ENCODE measurements at places on chromosomes 1 and 21. TPM values are rescaled to one million over a fixed set of nuclear protein-coding genes. Genes with fewer than 3 reads are reported as not detected.
A peak's percentile ranks its signal among the peaks of the same experiment; 100 is the strongest.

DNA sequence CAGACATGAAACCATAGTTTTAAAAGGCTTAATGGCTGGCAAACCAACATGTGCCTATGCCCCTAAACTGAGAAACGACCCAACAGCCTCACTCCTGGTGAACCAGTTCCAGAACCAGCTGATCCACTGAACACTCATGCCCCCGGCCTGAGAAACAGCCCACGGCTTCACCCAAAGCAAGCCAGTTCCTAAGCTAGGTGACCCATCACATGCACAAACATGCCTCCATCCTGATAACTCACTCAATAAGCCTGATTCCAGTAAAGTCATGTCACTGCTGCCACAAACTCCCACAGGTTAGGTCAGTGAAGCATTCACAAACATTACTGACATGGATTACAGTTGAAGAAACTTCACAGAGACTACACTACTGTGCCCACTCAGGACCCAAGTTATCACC lies 161.6 kb downstream of the USH2A start:
- H3K4me3 ChIP-seq: no peak overlapping the region
- no peaks in the 10 kb centered on the region for H3K27me3 ChIP-seq
- H3K27ac ChIP-seq: no peak overlapping the region
- H3K36me3 ChIP-seq: no peaks in the 10 kb centered on the region
- no peaks in the 10 kb centered on the region for H3K4me1 ChIP-seq
- no peak for DNase-seq

- H3K4me1 ChIP-seq: no peaks in the 10 kb centered on the region
- H3K4me3 ChIP-seq: no peak overlapping the region
- no peak overlapping the region for H3K27ac ChIP-seq
These were observed 74.6 kb downstream of the DMRTA2 start for GRCh38 chr1:50348449-50349241.

- H3K27me3 ChIP-seq: no peaks in the 10 kb centered on the region
- no peak overlapping the region for H3K27ac ChIP-seq
- H3K36me3 ChIP-seq: no peaks in the 10 kb centered on the region
These were observed 7.5 kb downstream of the PRPF38B start for GRCh38 chr1:108699375-108700332.

DNA sequence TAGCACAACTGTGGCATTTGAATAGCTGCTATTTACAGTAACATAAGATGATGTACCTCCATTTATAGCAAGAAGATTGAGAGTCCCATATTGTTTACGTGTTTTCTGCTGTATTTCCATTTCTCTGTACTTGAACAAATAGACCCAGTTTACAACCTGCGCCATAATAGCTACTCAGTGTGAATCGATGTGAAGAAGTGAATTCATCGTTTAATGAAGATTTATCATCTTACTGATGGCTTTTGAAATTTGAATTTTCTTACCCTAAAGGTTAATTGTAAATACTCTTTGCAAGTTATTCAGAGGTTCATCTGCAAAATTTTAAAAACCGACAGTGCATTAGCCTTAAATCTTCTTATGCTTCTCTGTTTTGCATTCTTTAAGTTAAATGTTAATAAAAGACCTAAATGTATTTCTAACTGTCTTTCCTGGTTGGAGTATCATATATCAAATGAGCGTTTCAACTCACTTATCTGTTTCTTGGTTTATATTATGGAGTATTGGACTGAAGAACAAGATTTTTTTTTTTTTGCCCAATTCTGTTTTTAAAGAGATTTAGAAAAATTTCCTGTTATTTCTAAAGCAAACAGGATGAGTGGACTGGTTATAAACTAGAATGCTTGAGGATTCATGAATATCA lies 2.2 kb downstream of the MACO1 start:
- no peaks in the 10 kb centered on the region for H3K4me1 ChIP-seq
- peak overlapping the region; percentile 13 for H3K27ac ChIP-seq
- H3K27me3 ChIP-seq: no peaks in the 10 kb centered on the region

DNA sequence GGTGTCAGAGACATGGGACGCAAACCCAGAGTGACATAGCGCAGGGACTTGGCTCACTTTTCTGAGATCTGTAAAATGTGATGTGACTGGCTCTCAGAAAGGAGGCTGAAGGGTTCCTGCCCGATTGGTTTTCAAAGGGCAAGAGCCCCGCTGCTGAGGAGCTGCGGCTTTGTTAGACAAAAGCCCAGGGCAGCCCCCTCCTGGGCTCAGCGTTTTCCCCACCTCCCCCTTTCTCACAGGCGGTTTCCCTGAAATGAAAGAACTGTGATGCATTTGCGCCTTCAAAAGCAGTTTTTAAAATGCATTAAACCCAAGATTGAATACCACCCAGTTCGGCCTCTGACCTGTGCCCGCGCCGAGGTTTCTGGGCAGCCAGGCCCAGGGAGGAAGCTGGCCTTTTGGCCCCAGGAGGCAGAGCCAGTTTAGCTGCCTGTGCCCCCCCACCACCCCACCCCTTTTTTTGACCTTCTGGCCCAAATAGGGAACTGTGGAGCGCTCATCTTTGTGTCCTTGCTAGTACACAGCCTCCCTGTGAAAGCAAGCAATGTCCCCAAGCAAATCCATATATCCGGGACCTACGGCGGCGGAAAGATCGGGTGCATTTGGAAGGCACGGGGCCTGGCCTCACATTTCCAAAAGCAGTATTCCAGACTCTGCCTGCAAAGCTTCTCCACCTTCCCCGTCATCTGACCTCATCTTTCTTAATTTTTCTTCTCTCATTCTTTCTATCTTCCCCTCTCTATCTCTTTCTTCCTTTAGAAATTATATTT lies 28.6 kb downstream of the CD247 start:
- no peaks in the 10 kb centered on the region for H3K27me3 ChIP-seq
- H3K4me1 ChIP-seq: no peaks in the 10 kb centered on the region
- H3K4me3 ChIP-seq: no peak overlapping the region
- no peak overlapping the region for H3K27ac ChIP-seq
- no peak for DNase-seq

DNA sequence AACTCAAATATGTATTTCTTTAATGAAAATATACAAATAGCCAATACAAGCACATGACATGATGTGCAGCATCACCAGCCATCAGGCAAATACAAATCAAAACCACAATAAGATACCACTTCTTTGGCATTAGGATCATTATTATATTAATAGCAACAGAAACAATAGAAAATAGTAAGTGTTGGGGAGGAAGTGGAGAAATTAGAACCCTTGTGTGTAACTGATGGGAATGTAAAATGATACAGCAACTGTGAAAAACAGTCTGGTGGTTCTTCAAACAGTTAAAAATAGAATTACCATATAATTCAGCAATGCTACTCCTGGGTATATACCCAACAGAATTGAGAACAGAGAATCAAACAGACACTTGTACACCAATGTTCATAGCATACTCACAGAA lies 40.8 kb upstream of the FCER1A start:
- no peak for DNase-seq
- H3K27me3 ChIP-seq: no peaks in the 10 kb centered on the region
- no peaks in the 10 kb centered on the region for H3K4me1 ChIP-seq
- H3K36me3 ChIP-seq: no peaks in the 10 kb centered on the region
- H3K4me3 ChIP-seq: no peak overlapping the region

DNA sequence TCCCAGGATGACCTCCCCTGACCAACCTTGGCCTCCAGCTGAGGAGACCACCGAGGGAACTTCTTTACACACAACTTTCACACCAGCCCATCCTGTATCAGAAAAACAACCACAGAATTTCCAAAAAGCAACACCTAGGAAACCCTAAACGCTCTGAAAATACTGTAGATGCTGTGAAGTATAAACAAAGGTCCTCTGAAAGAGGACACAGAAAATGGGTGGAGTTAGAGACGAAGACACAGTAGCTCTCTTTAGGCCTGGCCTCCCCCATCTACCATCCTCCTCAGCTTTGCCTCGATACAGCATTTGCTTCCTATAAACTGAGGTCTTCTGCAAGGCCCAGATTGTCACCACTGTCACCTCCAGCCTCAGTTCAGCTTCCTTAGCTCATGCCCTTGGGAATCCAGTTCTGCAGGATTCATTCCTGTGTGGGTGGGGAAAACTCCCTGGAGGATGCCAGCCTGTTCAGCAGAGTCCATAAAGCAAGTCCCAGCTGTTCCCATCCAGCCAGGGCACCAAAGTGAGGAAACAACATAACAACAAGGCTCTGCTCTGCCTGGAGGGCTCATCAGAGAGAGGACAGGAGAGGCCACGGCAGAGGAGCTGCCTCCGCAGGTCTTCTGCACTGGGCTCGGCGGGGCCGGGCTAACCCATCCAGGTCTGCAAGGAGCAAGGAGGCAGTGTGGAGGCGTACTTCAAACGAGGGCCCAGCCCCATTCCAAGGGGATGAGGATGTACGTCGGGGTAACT lies 15.0 kb downstream of the PIK3C2B start:
- H3K4me3 ChIP-seq: no peak overlapping the region
- DNase-seq: no peak

DNA sequence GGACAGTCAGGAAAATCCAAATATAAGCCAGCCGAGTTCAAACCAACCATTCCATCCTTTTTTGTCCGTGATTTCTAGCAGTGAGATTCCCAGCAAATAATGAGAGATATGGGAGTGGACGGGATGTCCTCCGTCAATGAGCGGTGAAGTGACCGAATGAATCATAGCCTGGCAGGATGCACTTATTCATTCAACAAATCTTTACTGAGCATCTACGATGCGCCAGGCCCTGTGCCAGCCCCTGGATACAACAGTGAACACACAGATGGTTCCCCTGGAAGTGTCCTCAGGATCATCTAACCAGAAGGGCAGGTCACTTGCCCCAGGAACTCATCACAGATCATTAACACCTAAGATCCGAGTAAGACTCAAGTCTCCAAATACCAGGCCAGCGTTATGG lies 8.2 kb upstream of the PLEKHA6 start:
- no peaks in the 10 kb centered on the region for H3K27me3 ChIP-seq
- H3K4me1 ChIP-seq: no peaks in the 10 kb centered on the region
- no peak overlapping the region for H3K4me3 ChIP-seq
- no peak for DNase-seq

DNA sequence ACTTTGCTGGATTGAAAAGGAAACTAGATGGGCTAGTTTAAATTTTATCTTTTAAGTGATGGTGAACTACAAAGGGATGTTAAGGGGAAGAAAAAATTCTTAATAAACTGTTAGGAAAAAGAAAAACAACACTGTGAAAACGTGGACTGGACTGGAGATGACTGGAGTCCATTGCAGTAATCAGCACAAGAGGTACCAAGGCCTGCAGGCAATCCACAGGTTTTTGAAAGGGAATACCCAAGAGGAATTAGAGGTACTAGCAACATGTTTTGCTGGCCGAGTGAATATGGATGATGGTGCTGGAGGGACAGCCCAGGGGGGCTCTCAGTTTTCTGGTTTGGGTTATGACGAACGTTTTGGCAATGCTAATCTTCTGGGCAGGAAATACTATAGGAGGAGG lies 39.0 kb upstream of the SLC30A10 start:
- H3K27me3 ChIP-seq: no peaks in the 10 kb centered on the region
- no peaks in the 10 kb centered on the region for H3K4me1 ChIP-seq

- no peaks in the 10 kb centered on the region for H3K36me3 ChIP-seq
- no peak overlapping the region for H3K4me3 ChIP-seq
- DNase-seq: no peak
- no peak overlapping the region for H3K27ac ChIP-seq
- no peaks in the 10 kb centered on the region for H3K4me1 ChIP-seq
- no peaks in the 10 kb centered on the region for H3K27me3 ChIP-seq
These were observed 230.3 kb downstream of the C1orf94 start for GRCh38 chr1:34406833-34407539.

DNA sequence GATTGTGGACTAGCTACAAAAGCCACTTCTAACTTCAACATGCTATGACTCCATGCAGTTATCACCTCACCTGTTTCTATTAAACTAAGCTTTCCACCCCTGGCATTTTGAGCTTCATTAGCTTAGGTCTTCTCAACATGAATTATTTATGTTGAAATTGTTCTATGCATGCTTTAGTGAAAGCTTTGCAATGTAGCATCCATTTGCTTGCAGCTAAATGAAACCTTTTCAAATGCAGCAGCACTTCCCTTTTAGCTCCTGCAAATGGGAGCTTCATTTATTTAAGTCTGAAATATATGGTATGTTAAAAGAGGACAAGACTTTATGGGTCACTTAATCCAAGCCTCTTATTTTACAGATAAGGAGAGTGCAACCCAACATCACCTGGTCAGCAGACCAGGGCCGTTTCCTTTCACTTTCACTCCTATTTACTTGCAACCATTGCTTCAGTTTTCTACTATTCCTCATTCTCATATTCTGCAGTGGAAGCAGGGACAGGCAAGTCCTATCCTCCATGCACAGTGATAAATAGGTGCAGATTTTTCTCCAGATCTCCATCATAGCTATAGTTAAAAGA lies 56.4 kb upstream of the SAMSN1 start:
- no peaks in the 10 kb centered on the region for H3K27me3 ChIP-seq
- no peaks in the 10 kb centered on the region for H3K36me3 ChIP-seq
- H3K4me1 ChIP-seq: no peaks in the 10 kb centered on the region
- no peak overlapping the region for H3K27ac ChIP-seq
- no peak overlapping the region for H3K4me3 ChIP-seq

GRCh38 chr1:112322018-112322417 lies 74.0 kb upstream of the CTTNBP2NL start:
- H3K4me3 ChIP-seq: no peak overlapping the region
- no peaks in the 10 kb centered on the region for H3K4me1 ChIP-seq
- no peak overlapping the region for H3K27ac ChIP-seq
- no peaks in the 10 kb centered on the region for H3K36me3 ChIP-seq
- no peak for DNase-seq
- H3K27me3 ChIP-seq: no peaks in the 10 kb centered on the region

CNR2 gene
- total RNA-seq: not detected

AQP10 gene
- total RNA-seq: not detected

CACHD1 gene
- total RNA-seq: 39.9 TPM

C1QC gene
- total RNA-seq: 20.2 TPM

PRMT2 gene
- total RNA-seq: 69.7 TPM

SPRR2A gene
- not detected for total RNA-seq

UMODL1 gene
- not detected for total RNA-seq

CELA3B gene
- not detected for total RNA-seq

CD101 gene
- 4.1 TPM for total RNA-seq

AZIN2 gene
- 12.3 TPM for total RNA-seq

DMRTA2 gene
- not detected for total RNA-seq

All from uterus (tissue), 4 donors.